Natural killer cell (primary cell): ENCODE measurements at places on chromosomes 5 and 9. TPM values are rescaled to one million over a fixed set of nuclear protein-coding genes. Genes with fewer than 3 reads are reported as not detected.

GRCh38 chr5:146565764-146566367, 49.9 kb upstream of the GPR151 start:
- H3K27ac ChIP-seq, result no peak overlapping the region
- H3K4me3 ChIP-seq, result no peak overlapping the region
- no peaks in the 10 kb centered on the region for H3K4me1 ChIP-seq
- H3K36me3 ChIP-seq, result no peaks in the 10 kb centered on the region

DNA sequence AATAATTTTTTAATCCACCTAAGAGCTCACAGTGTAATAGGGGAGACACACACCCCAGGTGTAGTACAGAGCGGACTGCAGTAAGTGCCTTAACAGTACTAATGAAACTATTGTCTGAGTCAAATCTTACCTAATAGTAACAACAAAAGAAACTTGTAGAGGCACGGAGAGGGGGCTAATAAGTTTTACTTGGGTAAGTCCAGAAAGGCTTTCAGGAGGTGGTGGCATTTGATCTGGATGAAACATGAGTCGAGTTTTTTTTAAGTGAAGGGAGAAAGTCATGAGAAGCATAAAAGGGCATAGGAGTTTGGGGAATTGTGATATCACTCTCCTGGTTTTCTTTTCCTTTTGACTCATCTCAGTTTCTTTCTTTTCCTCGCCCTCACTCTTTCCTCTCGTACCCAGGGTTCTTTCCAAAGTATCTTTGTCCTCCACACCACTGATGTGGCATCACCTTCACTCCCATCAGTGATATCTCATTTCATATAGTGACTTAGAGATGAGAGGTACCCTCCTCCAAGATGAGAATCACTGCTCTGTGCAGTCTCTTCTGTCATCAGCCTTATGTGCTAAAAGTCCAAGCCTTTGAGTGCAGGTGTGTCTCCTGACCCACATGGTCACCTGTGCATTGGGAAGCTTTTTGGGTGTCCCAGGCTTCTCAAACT, 2.0 kb downstream of the CTNNA1 start:
- H3K27me3 ChIP-seq, result peaks cover 6% of the 10 kb centered on the region
- H3K36me3 ChIP-seq, result no peaks in the 10 kb centered on the region
- H3K4me3 ChIP-seq, result no peak overlapping the region
- peaks cover 18% of the 10 kb centered on the region for H3K4me1 ChIP-seq
- DNase-seq, result no peak

Gene DOCK8
- total RNA-seq, result 156 TPM

GRCh38 chr5:97554977-97555643, 372.1 kb upstream of the RIOK2 start:
- H3K36me3 ChIP-seq, result no peaks in the 10 kb centered on the region
- H3K27me3 ChIP-seq, result no peaks in the 10 kb centered on the region
- H3K27ac ChIP-seq, result no peak overlapping the region
- DNase-seq, result no peak

DNA sequence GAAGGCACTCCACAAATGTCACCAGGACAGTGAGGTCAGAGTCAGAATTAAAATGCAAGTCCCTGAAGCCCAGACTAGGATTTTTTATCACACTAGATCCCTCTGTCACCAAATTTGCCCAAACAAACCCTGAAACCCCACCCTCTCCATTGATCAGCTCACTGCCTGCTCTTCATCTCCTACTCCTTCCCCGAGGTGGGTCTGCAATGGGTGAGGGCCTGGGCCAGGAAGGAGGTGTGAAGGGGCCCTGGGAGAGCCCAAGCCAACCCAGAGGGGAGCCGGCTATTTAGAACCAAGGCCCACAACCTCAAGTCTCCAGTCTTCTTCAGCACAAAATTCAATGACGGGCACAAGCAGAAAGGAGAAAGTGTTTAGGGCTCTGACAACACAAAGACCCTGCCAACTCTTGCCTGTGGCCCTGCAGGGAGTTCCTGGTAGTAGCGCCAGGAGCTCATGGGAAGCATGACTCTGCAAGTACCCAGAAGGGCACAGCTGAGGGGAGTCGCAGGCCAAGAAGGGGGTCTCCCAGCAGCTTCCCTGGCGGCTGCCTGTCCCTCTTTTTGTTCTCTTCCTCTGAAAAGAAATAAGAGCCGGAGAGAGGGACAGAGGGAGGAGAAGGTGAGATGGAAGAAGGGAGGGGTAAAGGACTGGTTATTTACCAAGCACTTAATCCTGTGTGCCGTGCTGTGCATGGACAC, 5.5 kb downstream of the FOXI1 start:
- H3K27ac ChIP-seq, result no peak overlapping the region
- no peaks in the 10 kb centered on the region for H3K4me1 ChIP-seq
- no peaks in the 10 kb centered on the region for H3K27me3 ChIP-seq
- no peak for DNase-seq

GRCh38 chr9:99118782-99119466, 14.0 kb downstream of the TGFBR1 start:
- no peaks in the 10 kb centered on the region for H3K36me3 ChIP-seq
- H3K4me3 ChIP-seq, result peak overlapping the region; percentile 6
- H3K27me3 ChIP-seq, result no peaks in the 10 kb centered on the region
- peaks cover 14% of the 10 kb centered on the region for H3K4me1 ChIP-seq
- DNase-seq, result no peak
- peak overlapping the region; percentile 66 for H3K27ac ChIP-seq
